Esophagus squamous epithelium (tissue), 5 donors: ENCODE measurements at places on chromosomes 7 and 10.

DNA sequence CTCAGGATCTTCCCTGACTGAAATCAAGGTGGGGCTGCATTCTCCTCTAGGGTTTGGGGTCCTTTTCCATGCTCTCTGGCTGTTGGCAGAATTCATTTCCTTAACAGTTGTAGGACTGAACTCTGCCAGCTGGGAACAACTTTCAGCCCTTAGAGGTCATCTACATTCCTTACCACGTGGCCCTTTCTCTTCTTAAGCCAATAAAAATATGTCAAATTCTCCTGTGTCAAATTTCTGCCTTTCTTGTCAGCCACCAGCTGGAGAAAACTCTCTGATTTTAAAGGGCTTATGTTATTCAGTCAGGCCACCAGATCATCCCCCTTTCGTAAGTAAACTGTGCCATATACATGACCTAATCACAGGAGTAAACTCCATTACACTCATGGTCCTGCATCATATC is 95.3 kb upstream of the IL6 start:
- DNase-seq, result no peak

- DNase-seq, result no peak
These were observed 165.4 kb downstream of the ST7 start for GRCh38 chr7:117118579-117119180.

DNA sequence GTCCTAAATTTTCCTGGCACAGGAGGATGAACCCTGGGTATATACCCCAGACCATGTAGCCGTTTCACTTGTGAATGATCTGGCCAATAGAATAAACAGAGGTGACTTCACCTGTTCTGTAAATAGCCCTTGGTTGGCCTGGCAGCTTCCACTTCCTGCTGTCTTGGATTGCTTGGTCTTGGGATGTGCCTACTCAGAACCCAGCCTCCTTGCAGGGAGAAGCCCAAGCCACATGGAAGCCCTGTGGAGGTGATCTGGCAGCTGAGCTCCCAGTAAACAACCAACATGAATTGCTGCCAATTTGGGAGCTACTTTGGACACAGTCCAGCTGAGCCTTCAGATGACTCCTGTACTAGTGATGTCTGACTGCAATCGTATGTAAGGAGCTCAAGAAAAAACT is 4.8 kb upstream of the RAPGEF5 start:
- DNase-seq, result no peak

GRCh38 chr7:70838292-70838907 is 293.5 kb upstream of the GALNT17 start:
- no peak for DNase-seq

DNA sequence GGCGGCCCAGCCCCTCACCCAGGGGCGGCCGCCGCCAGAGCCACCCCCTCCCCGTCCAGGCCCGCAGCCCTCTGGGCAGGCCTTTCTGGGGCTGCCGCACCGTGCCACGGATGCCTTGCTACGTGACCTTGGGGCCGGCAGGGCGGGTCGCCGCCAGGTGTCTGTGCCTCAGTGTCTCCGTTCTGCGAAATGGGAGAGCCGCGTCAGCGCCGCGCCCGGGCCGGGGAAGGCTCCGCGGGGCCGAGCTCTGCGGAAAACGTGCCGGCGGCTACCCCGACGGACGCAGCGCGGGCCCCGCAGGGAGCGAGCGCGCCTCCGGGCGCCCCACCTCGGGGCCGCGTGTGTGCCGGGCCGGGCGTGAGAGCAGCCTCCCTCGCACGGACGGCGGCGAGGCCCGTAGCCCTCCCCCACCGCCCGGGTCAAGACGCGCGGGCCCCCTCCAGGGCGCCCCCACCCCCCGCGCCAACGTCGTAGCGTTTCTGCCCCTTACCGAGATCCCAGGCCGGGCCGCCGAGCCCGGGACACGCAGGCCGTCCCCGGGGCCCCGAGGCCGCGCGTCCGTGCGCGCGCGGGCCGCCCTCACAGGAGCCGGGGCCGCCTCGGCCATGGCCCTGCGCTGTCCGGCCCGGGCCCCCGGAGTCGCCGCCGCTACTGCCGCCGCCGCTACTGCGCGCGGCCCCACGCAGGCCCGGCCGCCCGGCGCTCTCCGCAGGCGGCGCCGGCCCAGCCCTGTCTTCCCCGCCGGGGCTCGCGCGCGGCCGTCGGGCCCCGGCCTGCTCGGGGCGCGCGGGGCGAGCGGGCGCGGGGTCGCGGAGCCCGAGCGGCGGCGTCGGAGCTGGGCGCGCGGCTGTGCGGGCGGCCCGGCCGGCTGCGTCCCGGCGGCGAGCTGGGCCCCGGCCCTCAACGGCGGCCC is 1.1 kb downstream of the ZNF777 start:
- no peak for DNase-seq
